T follicular helper cell (primary cell): ENCODE measurements at places on chromosomes 4 and X.

DNA sequence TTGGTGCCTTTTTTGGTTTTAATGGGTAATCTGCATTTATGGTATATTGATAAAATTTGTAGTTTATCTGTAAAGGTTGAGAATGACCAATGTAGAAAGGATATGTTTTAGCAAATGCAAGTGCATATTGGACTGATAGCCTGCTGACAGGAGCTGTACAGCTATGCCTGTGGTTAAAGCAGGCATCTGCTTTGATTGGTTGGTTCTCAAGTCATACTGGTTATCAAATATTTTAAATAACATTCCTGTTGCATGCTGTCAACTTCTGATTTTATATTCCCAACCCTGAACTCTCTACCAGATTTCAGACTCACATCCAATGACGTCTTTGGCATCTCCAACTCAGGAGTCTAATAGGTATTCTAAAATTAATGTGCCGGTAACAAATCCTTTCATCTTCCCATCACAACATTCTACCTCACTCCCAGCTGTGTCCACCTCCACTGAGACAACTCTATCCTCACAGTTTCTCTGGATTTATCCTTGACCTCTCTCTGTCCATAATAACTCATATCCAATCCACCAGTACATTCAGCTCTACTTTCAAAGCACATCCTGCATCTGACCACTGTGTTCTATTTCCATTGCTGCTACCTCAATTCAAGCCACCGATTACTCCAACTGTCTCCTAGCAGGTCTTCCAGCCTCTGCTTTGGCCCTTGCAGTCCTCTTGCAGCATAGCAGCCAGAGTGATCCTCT, 125.7 kb downstream of the CAMK2D start:
- DNase-seq: no peak

DNA sequence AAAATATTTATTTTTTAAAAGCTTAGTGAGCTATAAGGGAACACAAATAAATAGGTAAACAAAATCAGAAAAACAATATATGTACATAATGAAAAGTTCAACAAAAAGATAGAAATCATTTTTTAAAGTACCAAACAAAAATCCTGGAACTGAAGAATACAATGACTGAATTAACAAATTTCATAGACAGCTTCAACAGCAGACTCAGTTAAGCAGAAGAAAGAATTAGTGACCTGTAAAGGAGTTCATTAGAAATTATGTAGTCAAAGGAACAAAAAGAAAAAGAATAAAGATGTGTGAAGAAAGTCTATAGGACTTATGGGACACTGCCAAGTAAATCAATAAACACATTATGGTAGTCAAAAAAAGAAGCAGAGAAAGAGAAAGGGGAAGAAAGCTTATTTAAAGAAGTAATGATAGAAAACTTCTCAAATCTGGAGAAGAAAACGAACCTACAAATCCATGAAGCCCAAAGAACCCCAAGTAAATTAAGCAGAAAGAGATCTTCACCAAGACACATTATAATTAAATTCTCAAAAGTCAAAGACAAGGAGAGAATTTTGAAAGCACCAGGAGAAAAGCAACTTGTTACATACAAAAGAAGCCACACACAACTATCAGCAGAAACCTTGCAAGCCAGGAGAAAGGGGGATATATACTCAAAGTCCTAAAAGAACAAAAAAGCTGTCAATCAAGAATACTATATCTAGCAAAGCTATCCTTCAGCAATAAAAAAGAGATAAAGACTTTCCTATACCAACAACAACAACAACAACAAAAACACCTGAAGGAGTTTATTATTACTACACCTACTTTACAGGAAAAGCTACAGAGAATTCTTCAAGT, 338.9 kb downstream of the PTTG2 start:
- no peak for DNase-seq

GRCh38 chrX:150871341-150871811, 27.1 kb downstream of the CD99L2 start:
- DNase-seq: no peak

DNA sequence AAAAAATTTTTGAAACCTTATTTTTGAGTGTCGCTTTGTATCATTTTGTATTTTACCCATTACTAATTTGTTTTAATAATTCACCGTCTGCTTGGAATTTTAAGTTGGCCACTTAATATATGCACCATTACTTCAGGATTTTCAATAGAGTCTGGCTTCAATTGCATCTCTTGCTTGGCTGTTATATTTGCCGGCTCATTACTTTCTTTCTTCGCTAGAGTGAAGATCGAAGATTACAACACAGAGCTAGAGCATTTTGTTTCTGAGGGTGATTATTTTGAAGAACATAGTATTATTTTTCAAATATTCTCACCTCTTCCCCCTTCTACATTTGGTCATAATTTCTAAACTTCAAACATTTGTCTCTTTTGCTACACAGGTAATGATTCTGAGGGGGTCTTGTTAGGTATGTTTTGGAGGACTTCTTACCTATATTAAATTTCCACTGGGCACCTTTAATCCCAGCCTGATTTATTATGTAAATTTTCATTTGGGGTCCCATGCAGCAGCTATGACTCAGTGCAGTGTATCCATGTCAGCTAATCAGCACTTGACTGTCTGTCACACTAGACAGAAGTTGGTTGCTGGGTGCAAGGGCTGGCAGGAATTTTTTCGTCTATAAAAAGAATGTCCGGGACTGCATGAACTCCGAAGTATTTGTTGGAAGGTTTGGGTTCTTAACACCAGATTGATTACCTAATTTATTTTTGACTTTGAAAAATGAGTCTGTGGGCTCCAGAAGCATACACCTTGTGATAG, 18.6 kb downstream of the TBC1D1 start:
- no peak for DNase-seq

DNA sequence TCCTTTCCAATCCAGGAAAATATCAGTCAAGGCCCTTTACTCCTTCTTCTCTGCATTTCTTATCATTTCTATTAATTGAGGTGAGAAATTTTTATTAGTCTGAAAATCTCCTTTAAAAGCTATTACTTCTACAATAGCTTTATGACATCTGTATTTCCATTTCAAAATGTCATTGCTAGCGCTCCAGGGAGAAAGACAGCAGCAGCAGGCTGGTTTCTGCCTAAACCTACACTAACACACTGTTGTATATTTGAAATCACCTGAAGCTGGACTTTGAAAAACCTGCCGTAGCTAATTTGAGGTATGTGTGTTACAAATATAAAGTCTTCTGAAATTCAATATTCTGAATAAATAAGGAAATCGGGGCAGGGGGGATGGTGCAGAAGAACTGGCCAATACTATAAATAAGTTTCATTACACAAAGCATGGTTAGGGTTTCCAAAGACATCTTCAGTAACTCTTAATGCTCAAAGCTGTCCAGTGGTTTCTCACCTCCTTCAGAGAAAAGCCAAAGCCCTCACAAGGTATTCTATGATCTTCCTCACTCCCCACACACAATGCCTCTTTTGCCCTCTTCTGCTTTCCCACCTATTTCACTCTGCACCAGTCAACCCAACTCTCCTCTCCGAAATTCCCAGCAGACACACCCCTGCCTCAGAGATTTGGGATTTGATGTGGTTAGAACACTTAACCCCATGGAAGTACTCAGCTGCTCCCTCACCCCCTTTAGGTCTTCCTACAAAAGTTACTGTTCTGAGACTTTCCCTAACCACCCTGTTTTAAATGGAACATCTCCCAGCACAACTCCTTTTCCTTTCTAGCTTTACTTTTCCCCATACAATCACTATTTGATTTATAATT, 122.7 kb downstream of the PPP3CA start:
- DNase-seq: no peak

GRCh38 chr4:114964026-114964425, 149.4 kb downstream of the NDST4 start:
- DNase-seq: no peak

DNA sequence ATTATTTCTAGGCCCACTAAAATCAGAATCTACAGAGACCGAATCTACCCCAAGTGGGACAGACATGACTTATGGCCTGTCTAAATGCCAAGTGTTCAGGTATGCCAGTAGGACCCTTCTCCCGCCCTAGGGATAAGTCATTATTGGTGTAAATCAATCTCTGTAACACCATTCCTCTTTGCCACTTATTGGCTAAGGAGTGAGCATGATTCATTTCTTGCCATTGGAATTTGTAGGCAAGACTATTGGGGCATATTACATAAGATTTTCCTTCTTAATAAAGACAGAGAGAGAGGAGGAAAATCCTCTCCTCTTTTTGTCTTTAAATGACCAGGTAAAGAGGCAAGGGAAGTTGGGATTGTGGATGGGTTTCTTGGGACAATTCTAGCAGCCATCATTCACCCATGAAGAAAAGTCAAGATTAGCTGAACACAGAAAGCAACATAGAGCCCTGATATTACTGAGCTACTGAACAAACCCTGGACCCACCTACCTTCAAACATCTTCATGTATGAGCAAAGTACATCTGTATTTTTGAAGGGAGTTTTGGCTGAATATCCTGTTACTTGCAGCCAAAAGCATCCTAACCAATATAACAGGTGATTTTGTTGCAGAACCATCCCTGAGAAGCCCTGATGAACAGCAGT, 2.6 kb downstream of the SLC9B2 start:
- DNase-seq: no peak
